Right hindlimb (tissue), 1 donor: ENCODE measurements at places on chromosomes 7 and 10.

DNA sequence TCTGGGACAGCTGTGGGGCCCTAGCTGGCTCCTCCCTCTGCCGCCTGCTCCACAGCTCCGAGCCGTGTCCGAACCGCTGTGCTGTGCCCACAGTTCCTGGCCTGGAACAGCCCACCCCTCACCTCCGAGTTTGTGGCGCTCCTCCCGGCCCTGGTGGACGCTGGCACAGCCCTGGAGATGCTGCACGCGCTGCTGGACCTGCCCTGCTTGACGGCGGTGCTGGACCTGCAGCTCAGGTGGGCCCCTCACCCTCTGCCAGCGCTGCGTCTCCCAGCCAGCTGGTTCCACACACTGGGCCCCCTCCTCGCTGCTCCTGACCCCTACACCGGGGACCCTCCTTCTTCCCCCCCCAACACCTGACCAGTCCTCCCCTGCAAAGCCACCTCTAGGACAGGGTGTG lies 12.1 kb downstream of the AP5Z1 start:
- no peak for DNase-seq

GRCh38 chr10:125192620-125193019 lies 32.3 kb upstream of the CTBP2 start:
- no peak for DNase-seq

- no peak for DNase-seq
These were observed 1084.2 kb downstream of the KCNMA1 start for GRCh38 chr10:76553263-76554032.

DNA sequence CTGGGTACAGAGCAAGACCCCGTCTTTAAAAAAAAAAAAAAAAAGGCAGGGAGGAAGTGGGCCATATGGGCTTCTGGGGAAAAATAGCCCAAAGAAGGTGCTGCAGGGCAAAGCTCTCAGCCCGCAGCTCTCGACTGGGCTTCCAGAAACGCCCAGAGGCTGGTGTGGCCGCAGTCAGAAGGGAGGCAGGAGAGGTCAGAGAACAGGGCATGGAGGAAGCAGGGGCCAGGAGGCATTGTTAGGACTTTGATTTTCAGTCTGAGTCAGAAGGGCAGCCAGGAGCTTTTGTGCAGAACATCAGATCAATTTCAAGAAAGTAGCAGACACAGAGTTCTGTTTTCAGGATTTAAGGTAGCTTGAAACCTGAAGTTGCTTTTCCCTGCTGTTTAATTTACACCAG lies 35.3 kb upstream of the CYTH3 start:
- DNase-seq = no peak

DNA sequence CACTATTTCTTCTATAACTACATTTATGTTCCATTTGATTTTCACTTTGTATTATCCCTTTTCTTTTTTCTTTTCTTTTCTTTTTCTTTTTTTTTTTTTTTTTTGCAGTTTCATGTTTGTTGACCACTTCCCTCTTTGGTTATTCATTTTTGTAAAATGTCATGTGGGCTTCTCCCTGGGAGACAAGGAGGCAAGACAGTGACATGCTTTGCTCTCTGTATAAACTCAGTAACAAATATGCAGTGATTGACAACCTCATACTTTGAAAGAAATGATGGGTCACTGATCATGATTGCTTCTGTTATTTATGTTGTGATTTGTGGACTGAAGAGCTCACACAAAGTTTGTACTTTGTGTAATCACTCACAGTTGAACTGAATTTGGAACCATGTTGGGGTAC lies 90.2 kb upstream of the ABI1 start:
- no peak for DNase-seq

GRCh38 chr10:20089879-20090278 lies 273.6 kb downstream of the PLXDC2 start:
- no peak for DNase-seq

- DNase-seq = no peak
These were observed 155.9 kb upstream of the EGR2 start for GRCh38 chr10:62972103-62972502.

DNA sequence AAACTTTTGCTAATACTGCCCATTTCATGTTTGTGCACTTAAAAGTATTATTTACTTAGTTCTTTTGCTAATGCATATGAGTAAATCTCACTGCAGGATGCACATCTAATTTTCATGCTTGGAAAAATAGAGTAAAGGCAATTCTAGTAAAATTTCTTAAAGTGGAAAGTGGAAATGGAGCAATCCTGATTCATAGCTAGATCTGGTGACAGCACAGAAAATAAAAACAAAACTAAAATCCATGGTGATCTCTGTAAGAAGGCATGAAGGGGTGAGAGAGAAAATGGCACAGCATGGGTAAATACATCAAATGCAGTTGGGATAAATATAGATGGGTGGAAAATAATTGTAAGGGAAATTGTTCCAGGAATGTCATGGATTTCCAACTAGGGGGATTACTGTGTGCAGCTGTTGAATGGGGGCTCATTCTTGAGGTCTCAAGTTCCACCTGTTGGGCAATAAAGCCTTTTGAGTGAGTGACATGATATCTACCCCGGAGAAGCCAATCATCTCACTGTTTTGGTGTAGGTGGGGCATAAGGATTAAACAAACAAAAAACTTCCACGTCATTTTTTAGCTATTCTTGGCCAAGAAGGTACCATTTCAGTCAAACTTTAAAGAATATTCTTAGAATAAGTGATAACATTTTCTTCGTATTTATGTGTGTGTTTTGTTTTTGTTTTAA lies 1.7 kb upstream of the MCU start:
- DNase-seq = peak; percentile 62

- no peak for DNase-seq
These were observed 99.0 kb downstream of the UBE2H start for GRCh38 chr7:129853661-129854268.

DNA sequence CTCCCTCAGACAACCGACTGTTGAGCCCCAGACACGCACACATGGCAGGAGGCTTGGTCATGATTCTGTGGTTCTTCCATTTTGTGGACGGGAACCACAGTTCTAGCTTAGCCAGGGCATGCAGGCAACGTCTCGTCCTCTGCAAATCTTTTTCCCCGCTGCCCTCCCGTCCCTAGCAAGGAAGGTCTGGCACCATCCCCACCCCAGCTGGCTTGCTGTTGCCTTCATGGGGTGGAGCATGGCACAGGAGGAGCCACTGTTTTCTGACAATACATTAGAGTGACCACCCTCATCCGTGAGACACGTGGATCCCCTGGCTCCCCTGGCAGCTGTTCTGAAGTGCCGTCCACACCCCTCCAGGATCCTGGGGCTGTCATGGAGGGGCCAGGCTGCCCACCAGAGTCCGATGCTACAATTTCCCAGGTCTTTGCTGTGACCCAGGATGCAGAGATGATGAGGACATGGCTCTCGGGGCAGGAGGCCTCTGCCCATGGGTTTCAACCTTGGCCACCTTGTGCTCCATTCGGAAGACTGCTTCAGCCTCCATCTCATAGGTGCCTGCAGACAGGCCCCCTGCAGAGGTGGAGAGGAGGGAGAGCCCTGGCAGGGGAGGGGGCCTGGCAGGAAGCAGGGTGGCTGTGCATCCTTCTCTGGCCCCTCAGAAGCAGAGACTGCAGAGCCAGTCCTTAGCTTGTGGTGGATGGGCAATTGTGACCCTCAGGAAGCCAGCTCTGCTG lies 233.6 kb downstream of the GLRX3 start:
- no peak for DNase-seq

DNA sequence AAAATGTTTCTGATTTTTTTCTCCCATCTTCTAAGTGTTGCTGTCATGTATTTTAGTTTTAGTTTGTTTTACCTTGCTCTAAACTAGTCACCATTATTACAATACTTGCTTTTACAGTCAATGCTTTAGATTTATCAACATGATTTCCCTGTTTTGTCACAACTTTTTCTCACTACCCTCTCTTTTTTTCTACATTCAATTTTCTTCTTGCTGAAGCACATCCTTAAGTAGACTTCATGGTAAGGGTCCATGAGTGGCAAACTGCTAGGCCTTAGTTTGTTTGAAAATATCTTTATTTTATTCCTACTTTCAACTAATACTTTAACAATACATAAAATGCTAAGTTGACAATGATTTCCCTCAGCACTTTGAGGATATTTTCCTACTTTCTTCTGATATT lies 173.5 kb downstream of the DNAJC1 start:
- no peak for DNase-seq

DNA sequence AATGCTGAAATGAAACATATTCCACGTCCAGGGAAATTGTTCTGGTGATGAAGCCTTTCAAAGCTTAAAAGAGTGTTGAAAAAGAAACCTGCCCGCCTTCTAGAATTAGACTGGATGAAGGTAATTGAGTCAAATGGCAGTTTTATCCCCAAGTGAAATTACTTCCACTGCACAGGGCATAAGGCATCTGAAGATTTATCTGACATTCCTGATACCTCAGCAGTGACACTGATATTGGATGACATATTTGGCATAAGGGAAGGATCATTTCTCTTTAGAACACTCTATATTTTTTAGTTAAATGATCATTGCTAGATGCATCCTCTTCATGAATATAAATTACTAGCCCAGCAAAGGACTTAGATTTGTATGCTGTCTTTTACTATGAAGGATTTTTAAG lies 229.6 kb upstream of the TPK1 start:
- DNase-seq = no peak

GRCh38 chr10:3741688-3742461 lies 43.1 kb downstream of the KLF6 start:
- no peak for DNase-seq

DNA sequence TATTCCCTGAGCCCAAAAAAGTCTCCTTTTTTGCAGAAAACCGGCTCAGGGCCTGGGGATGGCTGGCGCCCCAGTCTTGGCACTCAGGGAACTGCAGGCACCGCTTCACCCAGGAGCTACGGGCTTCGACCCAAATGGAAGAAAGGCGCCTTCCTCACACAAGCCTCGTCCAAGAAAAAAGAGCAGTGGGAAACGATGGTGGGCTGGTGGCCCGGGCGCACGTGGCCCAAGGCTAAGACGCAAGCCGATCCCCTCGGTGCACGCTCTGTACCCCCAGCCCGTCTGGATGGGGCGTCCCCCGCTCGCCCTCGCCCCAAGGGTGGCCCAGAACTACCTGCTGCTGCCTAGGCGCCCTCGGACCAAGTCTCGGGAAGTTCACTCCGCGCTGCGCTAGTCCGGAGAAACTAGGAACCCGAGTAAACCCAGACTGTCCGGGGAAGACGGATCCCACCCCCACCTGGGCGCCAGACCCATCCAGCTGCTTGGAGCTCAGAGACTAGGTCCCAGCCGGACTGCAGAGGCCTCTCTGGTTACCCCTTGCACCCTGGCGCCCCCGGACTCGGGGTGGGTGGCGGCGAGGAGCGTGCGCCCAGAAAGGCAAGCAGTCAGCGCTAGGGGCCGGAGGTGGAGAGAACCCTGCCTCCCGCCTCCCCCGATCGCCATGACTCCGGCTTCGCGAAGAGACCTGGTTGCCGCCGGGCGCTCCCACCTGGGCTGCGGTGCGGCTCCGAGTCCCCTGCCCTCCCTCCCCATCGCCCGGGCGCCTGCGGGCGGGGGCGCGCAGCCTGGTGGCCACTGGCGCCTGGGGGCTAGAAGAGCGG lies 76.4 kb downstream of the CALN1 start:
- no peak for DNase-seq

- DNase-seq = no peak
These were observed 420.4 kb upstream of the ZMIZ1 start for GRCh38 chr10:78648256-78648860.

- DNase-seq = no peak
These were observed 29.7 kb downstream of the MKLN1 start for GRCh38 chr7:131357282-131357880.

- DNase-seq = peak; percentile 93
These were observed 984 bp downstream of the SMURF1 start for GRCh38 chr7:99142727-99143520.

DNA sequence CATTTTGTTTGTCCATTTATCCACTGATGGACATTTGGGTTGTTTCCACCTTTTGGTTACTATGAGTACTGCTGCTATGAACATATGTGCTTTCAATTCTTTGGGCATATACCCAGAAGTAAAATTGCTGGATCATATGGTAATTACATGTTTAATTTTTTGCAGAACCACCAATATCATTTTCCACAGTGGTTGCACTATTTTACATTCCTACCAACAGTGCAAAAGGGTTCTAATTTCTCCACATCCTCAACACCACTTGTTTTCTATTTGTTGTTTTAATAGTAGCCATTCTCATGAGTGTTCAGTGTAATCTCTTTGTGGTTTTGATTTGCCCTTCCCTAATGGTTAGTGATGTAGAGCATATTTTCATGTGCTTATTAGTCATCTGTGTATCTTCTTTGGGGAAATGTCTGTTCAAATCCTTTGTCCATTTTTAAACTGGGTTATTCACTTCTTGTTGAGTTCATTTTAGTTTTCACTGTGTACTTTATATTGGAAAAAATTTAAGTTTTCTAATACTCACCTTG lies 101.9 kb downstream of the HIBADH start:
- no peak for DNase-seq

GRCh38 chr7:8217200-8218068 lies 44.5 kb downstream of the ICA1 start:
- no peak for DNase-seq

- DNase-seq = no peak
These were observed 176.2 kb downstream of the CCDC3 start for GRCh38 chr10:12825260-12825849.

DNA sequence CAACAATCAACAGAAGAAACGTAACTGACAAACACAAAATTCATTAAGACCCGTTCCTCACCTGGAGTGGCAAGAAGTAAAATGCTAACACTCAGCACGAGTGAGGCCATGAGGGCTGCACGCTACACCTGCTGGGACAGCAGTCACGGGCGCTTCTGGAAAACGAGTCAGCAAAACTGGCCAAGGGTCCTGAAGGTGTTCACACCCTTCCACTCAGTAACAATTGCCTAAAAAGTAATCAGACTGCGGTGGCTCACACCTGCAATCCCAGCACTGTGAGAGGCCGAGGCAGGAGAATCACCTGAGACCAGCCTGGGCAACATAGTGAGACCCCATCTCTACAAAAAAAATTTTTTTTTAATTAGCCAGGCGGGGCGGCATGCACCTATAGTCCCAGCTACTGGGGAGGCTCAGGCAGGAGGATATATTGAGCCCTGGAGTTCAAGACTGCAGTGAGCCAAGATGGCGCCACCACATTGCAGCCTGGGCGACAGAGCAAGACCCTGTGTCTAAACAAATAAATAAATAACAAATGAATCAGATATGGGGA lies 199.1 kb downstream of the MAD1L1 start:
- DNase-seq = no peak

GRCh38 chr10:116710076-116710475 lies 32.3 kb downstream of the HSPA12A start:
- DNase-seq = no peak

DNA sequence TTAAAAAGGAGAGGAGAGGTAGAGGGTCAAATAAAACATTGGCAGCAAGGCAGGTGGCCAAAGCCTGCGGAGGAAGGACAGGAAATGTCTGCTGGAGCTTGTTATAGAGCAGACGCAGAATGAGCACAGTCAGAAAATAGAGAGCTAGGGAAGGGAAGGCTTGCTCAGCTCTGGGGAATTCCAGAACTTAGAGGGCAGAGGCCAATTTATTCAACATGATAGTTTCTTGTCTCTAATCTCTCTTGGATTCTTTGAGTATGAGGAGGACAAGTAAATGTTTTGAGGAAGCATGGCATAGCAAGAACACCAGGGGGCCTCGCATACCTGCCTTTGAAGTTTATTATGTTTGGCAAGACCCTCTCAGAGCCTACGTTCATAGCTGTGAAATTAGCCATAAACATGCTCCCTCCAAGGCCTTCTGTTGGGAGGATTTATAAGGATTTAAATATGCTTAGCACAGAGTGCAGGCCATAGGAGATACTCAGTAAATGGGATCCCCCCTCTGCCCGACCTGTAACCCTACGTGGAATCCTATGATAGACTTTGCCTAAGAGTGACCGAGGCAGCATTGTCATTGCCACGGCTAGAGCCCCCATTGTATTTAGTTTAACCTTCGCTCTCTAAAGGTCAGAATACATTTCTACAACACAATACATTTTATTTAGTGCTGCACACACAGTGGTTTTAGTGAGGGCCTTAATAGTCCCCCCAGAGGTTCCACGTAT lies 293.9 kb downstream of the CCDC3 start:
- DNase-seq = peak; percentile 72
